Pancreas (tissue), 10 donors: ENCODE measurements at places on chromosomes 13 and 19. TPM values are rescaled to one million over a fixed set of nuclear protein-coding genes. Genes with fewer than 3 reads are reported as not detected.
A peak's percentile ranks its signal among the peaks of the same experiment; 100 is the strongest.

The NCAN gene
- polyA plus RNA-seq: 0.12 TPM

The AKT2 gene
- 54.8 TPM for polyA plus RNA-seq

The DMKN gene
- polyA plus RNA-seq: 197 TPM

The KLK3 gene
- 0.27 TPM for polyA plus RNA-seq

GRCh38 chr13:49421391-49421790, 22.5 kb downstream of the CAB39L start:
- H3K27ac ChIP-seq: no peak overlapping the region
- H3K27me3 ChIP-seq: no peaks in the 10 kb centered on the region
- no peaks in the 10 kb centered on the region for H3K4me1 ChIP-seq
- H3K36me3 ChIP-seq: no peaks in the 10 kb centered on the region

DNA sequence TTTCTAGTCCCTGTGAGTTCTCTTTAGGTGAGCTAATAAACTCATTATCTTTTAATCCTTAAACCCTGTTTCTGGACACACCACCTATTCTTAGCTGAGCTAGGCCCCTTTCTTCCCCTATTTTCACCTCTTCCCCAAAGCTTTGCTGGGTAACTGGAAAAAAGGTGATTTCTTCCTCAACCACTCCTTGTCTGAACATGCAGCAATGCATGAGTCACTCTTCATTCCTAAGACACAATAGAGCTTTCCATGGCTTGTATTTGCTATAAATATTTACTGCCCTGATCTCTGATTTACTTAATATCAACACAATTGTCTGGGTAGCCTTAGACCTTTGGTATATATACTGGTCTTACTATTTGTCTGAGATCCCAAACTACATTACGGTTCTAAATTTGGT, 370.9 kb downstream of the KLF5 start:
- no peak for DNase-seq
- no peak overlapping the region for H3K27ac ChIP-seq
- H3K36me3 ChIP-seq: no peaks in the 10 kb centered on the region
- no peaks in the 10 kb centered on the region for H3K4me1 ChIP-seq

DNA sequence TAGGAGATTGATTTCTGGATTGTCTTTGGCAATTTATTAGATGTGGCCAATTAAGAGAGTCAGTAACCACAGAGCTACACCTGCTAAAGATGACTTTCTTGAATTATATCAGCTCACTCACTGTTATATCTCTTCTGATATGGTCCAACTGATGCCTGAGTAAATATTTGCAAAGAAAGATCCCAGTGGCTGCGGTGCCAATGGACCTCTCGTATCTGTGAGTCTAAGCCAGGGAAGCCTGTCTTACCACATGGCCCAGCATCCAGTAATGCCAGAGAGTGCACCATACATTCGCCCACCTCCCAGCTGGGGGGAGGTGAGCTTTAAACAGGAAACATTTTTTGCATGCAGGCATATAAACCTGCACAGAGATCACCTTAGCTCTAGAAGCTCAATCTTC, 82.7 kb upstream of the SLC15A1 start:
- H3K27ac ChIP-seq: no peak overlapping the region
- no peak for DNase-seq
- no peaks in the 10 kb centered on the region for H3K36me3 ChIP-seq
- no peak overlapping the region for H3K4me3 ChIP-seq
- no peaks in the 10 kb centered on the region for H3K27me3 ChIP-seq
- peaks cover 3% of the 10 kb centered on the region for H3K4me1 ChIP-seq

DNA sequence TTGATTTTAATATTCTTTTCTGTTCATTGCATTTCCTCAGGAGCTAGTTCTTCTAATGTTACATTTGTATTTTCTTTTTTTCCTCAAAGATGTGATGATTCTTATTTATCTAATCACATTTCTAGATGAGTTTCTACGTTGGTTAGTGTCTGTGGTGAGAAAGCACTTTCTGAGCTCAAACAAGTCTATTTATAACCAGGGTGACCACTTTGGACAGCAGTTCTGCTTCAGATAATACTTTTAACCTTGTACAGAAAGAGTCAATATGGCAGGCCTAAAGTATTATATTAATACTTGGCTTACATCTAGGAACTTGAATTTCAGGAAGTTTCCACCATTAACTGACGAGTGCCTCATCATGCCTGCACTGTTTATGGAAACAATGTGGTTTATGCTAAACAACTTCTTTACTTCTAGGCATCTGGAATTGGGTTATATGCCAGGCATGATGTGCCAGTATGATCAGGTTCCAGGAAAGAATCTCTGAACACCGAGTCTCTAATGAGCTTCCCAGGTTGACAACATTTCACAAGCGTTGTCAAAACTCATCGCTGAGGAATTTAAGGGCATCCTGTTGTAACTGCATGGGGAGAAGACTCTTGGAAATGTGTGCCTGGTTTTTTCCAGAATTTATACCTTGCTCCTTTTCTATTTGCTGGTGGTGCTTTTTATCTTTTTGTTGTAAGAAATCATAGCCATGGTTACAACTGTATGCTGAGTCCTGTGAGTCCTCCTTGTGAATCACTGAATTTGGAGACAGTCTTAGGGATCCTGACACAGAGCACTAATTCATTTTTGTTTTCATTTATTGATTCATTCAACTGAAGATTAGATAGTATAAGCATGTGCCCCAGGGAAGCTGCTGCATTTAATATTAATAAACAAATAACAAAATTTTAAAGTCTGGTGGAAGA, 344.4 kb upstream of the PCDH9 start:
- no peak for DNase-seq
- no peaks in the 10 kb centered on the region for H3K4me1 ChIP-seq
- H3K36me3 ChIP-seq: no peaks in the 10 kb centered on the region
- no peaks in the 10 kb centered on the region for H3K27me3 ChIP-seq

- no peak overlapping the region for H3K4me3 ChIP-seq
- H3K27me3 ChIP-seq: no peaks in the 10 kb centered on the region
- no peak for DNase-seq
- peaks cover 25% of the 10 kb centered on the region for H3K4me1 ChIP-seq
- no peaks in the 10 kb centered on the region for H3K36me3 ChIP-seq
- H3K27ac ChIP-seq: peak overlapping the region; percentile 69
Measured at GRCh38 chr13:97327086-97327485, 105.0 kb downstream of the MBNL2 start.

GRCh38 chr19:32372726-32373517, 27.5 kb downstream of the ZNF507 start:
- no peak overlapping the region for H3K4me3 ChIP-seq
- peak overlapping the region; percentile 73 for H3K27ac ChIP-seq
- H3K36me3 ChIP-seq: no peaks in the 10 kb centered on the region
- DNase-seq: no peak
- peaks cover 11% of the 10 kb centered on the region for H3K4me1 ChIP-seq
- no peaks in the 10 kb centered on the region for H3K27me3 ChIP-seq

- no peaks in the 10 kb centered on the region for H3K27me3 ChIP-seq
- DNase-seq: no peak
- no peaks in the 10 kb centered on the region for H3K4me1 ChIP-seq
- H3K4me3 ChIP-seq: no peak within 1 kb of the TSS
Measured at GRCh38 chr19:22286151-22286810, at the start of gene ZNF729. ZNF729 (plus strand) TSS chr19:22286441; CDS start chr19:22286526, 85 bp downstream.

DNA sequence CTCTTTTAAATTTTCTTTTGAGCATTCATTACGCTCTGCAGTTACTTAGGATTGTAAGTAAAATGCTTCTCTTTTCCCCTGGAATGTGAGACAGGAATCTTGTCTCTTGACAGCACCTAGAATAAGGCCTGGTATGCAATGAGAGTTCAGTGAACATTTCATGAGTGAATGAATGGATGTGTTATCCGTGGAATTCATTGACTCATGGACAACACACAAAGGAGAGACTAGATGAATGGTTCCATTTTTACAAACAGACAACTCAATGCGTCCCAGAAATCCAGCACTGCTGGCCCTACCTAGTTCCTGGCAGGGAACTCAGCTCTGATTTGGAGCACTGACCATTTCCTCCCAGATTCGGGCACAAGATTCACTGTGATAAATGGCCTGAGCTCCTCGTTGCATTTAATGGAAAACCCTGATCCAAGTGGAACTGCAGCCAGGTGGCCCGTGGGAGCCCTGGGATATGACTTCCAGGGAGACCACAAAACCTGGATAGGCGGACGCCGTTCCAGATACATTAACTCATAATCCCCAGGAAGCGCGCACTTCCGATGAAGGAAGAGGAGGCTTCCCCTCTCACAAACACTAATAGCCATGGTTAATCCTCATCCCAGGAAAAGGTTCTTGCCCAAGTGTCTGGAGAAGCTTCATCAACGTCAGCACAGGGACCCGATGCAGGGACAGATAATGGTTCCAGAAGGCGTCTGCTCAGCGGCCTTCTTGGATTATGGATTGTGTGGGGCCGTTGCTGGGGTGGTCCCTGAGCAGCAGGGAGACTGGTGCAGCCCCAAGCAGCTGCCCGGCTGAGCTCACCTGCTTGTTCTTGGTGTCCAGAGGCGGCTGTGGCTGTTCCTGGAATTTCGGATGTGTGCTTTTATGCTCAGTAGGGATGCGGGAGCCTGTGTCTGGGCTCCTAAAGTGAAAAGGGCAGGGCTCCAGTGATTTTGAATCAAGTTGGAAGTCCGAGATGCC, 211.1 kb upstream of the TSHZ3 start:
- H3K4me1 ChIP-seq: no peaks in the 10 kb centered on the region
- no peak overlapping the region for H3K4me3 ChIP-seq
- H3K27me3 ChIP-seq: no peaks in the 10 kb centered on the region
- no peaks in the 10 kb centered on the region for H3K36me3 ChIP-seq

- peaks cover 22% of the 10 kb centered on the region for H3K4me1 ChIP-seq
- no peak for DNase-seq
- H3K27ac ChIP-seq: no peak overlapping the region
- H3K36me3 ChIP-seq: no peaks in the 10 kb centered on the region
Measured at GRCh38 chr19:45637890-45638667, 1.1 kb downstream of the EML2 start.

DNA sequence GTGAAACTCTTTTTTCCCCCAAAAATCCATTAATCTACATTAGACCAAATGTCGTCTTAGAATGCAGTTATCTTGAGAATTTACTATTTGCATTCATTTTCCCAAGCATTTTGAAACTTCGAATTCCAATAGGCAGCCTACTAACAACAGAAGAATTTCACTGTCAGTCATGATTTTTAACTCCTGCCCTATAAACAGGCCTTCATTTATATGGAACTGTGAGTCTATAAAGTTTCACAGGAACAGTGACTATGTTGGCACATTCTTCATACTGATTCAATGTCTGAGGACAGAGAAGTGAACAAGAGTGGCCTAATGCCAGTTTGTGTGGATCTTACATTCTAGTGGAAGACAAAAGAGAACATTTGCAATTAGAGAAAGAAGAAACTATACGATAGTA, 198.0 kb downstream of the PCDH17 start:
- no peaks in the 10 kb centered on the region for H3K36me3 ChIP-seq
- H3K27ac ChIP-seq: no peak overlapping the region
- no peaks in the 10 kb centered on the region for H3K27me3 ChIP-seq
- H3K4me1 ChIP-seq: no peaks in the 10 kb centered on the region

DNA sequence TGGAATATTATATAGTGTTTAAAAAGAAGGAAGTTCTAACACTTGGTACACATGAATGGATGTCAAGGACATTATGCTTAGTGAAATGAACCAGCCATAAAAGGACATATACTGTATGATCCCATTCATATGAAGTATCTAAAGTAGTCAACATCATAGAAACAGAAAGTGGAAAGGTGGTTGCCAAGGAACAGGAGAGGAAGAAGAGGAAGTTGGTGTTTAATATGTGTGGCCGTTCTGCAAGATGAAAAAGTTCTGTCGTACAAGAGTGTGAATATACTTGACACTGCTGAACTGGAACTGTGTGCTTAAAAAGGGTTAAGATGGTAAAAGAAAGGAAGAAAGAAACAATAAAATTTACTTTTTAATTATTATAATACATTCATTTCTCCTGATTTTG, 33.1 kb upstream of the C1QTNF9 start:
- peaks cover 16% of the 10 kb centered on the region for H3K4me1 ChIP-seq
- no peak for DNase-seq
- no peaks in the 10 kb centered on the region for H3K27me3 ChIP-seq
- no peak overlapping the region for H3K4me3 ChIP-seq
- H3K27ac ChIP-seq: no peak overlapping the region
